ENCODE measurements at places on chromosomes 12 and 14.

DNA sequence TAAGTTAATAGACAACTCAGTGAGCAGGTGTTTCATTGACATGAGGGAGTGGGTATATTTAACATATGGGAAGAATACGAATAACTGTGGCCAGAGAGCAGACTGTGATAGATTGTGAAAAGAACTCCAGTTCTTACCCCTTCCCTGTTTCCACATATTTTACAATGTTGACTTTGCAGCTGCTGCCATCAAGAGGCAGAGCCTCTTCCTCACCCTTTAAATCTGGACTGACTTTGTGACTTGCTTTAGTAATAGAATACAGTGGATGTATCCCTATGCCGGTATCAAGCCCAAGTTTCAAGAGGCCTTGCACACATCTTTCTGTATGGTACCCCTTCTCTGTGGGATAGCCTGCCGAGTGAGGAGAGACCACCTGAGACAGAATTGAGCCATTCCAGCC lies 356.7 kb downstream of the ETNK1 start:
- DNase-seq, result no peak

GRCh38 chr14:59629444-59630287 lies 53.1 kb upstream of the CCDC175 start:
- no peak for DNase-seq

- DNase-seq, result no peak
Measured at GRCh38 chr12:33562401-33562800, 122.8 kb upstream of the SYT10 start.

DNA sequence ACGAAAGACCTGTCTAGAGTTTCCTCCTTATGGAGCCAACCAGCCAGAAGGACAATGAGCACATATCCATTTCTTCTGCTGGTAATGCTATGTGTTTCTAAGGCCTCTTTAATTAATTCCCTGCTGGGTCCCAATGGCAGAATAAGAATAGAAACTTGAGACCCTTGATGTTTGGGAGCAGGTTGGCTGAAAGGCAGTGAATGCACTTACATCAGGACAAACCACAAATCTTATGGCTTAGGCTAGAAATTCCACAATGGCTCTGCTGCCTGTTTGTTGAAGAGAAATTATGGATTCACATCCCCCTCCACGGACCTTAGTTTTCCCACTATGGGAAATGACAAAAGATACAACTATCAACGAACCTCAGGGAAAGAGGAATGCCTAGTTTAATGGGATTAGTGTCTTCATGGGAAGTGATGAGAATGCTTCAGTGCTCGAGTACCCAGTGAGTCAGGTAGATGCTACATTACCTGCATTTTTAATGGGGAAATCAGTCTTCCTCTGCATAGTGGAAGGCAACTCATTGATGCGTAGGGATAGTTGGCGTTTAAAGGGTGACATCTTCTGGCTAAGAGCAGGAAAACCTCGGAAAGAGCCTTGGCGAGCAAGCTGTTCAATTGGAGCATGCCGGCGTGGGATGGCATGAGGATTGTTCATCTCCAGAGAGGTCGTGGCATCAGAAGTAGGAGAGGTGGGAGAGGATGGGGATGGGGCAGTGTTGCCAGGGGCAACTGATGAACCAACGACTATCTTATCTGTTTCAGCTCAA lies 46.5 kb downstream of the PAPLN start:
- DNase-seq, result no peak

GRCh38 chr12:123391546-123392343 lies 7.8 kb downstream of the KMT5A start:
- DNase-seq, result no peak

GRCh38 chr14:20031058-20031457 lies 4.8 kb downstream of the OR4K13 start:
- no peak for DNase-seq

DNA sequence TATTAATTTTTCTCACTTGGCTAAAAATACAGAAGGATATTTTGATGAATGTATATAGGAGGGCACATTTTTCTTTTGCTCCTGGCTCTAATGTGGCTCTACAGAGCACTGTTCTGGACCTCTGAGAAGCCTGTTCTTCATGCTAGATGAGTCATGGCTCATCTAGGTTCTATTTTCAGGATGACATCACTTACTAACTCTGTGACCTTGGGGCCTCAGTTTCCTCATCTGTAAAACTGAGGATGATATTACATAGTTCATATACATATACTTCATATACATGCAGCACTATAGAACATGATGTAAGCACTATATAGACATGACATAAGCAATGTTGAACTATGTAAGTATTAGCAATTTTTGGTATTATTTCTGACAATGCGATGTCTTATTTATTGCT lies 35.8 kb downstream of the SOCS2 start:
- DNase-seq, result no peak

DNA sequence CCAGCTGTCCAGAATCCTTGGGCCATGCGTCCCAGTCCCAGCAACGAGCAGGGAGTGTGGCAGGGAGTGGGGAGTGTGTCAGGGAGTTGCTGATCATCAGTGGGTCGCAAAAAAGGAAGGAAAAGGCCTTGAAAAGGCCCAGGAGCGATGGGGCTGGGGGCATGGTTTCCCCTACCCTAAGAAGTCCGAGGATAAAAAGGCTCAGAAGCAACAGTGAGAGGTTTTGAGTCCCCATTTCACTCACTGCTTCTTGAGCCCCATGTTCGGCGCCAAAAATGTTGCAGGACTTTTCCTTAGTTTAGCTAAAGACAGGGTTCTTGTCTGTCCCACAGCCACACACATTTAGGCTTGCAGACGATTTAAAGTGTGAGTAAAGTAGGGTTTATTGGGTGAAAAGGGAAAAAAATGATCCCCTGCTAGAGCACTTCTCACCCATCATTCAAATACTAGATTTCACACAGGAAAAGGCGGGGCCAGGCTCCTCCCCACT lies 189.5 kb downstream of the KCNC2 start:
- DNase-seq, result no peak

- DNase-seq, result no peak
Measured at GRCh38 chr12:124829008-124829707, 34.5 kb downstream of the SCARB1 start.

GRCh38 chr14:81062816-81063215 lies 107.4 kb downstream of the TSHR start:
- no peak for DNase-seq

DNA sequence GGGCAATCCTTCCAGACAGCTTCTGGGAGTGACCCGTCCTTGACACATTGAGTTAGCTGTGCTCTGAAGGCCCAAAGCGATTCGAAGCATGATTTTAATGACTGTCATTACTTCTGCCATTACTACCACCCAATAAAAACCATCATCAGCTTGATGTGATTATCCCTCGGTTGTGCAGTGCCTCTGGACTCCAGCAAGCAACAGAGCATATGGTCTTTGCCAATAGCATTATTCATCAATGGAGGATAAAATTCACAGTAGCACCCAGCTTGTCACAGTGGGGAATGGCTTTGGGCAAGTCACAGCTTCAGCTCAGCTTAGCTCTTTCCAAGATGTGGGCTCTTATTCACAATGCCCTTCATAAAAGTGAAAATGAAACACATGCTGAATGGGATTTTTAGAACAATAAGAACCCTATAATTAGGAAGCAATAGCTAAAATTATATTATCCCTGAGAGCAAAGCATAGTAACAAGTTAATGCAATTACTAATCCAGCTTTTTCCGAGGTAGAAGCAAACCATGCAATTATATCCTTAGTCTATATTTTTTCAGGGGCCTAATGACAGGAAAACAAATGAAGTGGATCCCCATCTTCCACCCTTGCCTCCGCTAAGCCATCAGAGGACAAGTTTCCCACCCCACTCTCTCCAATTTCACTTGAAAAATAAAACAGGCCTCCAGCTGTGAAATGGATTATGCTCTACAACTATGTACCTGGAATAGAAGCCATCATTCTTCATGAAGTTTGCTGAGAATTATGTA lies 163.0 kb upstream of the EEA1 start:
- no peak for DNase-seq

- no peak for DNase-seq
Measured at GRCh38 chr14:73376585-73376984, 81.8 kb downstream of the NUMB start.

- no peak for DNase-seq
Measured at GRCh38 chr12:2998789-2999264, 39.6 kb downstream of the TEAD4 start.

DNA sequence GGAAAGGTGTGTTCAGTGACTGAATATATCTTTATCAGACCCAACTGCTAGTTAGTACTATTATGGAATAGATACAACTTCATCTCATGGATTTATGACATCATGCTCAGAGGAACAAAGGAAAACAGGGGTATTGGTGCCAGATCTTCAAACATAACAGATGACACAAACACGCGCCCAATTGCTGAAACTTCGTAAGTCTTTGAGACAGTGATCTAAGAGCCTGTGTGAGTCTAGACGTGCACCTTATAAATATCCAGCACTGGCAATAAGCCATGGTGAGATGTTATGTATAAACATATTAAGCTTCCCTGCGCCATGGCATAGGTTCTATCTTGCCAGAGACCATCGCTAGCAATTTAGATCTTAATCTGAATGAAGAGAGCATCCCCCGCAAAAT lies 42.2 kb upstream of the NR2C1 start:
- no peak for DNase-seq

DNA sequence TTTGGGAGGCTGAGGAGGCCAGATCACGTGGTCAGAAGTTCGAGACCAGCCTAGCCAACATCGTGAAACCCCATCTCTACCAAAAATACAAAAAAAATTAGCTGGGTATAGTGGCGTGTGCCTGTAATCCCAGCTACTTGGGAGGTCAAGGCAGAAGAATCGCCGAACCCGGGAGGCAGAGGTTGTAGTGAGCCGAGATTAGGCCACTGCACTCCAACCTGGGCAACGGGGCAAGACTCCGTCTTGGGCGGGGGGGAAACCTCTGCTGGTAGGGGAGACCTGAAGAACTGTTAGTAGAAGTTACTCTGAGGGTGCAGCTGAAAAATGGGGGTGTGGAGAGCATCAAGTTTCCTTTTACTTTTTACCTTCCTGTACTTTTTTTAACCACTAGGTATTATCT lies 2.2 kb upstream of the LRP1 start:
- no peak for DNase-seq

GRCh38 chr14:23555533-23555881 lies 564 bp upstream of the THTPA start:
- DNase-seq, result no peak

All from cortex of kidney (tissue), 1 donor.